Frontal cortex (tissue), 4 donors: ENCODE measurements at places on chromosomes 2 and 18. TPM values are rescaled to one million over a fixed set of nuclear protein-coding genes. Genes with fewer than 3 reads are reported as not detected.

The RFTN2 gene
- 22.8 TPM for total RNA-seq

GRCh38 chr2:174085781-174086180, 120.6 kb upstream of the SP3 start:
- no peak for DNase-seq

- no peak for DNase-seq
These were observed 213.0 kb downstream of the PIEZO2 start for GRCh38 chr18:10936176-10937053.

The RDH14 gene
- total RNA-seq: 25.7 TPM

DNA sequence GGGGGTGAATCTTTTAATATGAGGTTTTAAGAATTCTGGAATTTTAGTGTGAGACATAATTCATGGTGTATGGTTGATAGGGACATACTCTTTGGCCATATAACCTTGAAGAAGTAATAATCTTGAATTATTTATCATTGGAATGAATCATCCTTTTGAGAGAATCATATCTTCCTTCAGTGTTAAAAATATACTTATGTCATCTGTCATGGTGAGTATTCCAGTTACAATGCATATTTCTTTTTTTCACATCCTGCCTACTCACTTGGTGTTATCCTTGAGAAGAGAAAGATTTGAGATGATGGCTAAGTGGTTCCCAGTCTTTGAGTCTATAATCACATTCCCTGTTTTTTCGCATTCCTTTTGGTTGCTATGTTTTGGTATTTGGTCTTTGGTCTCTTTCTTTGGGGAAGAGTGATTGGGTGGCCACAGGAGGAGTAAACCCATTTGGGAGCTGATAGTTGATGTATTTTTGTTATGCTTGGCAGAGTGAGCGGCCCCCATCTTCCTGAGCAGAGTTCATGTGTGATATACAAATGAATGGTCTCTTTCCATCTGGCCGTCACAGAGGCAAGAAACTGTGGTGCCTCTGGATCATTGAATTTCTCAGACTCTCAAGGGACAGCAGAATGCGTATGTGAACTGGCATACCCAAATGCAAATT, 21.6 kb downstream of the ASAP2 start:
- no peak for DNase-seq

GRCh38 chr18:48831802-48832201, 119.0 kb downstream of the SMAD7 start:
- no peak for DNase-seq

DNA sequence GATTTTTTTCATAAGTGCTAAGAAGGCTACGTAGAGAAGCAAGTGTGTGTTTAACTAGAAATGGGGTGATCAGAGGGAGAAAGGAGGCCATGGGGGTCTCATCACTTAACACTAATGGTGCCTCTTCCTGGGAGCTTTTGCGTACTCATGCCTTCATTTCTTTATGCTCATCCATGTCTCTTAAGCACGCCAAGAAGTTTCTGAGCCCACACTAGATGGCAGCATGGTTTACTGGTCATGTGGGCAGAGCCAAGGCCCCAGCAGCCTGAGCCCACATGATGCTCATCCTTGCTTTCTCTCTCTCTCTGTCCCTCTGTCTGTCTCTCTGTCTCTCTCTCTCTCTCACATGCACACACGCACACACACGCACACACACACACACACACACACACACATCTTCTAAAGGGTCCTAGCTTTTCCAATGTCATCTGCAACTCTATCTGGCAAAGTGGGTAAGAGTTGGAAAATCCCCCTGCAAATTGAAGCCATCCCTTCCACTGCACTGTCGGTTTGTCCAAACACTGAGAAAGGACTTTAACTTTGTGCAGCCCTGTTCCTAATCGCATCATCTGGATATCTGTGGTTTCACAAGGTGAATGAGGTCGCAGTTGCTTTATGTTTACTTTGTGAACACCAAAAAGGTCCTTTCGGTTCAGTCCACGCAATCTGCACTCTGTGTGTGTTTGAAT, 137.1 kb upstream of the CCDC68 start:
- peak; percentile 39 for DNase-seq

GRCh38 chr2:37654419-37654818, 17.0 kb downstream of the CDC42EP3 start:
- no peak for DNase-seq

DNA sequence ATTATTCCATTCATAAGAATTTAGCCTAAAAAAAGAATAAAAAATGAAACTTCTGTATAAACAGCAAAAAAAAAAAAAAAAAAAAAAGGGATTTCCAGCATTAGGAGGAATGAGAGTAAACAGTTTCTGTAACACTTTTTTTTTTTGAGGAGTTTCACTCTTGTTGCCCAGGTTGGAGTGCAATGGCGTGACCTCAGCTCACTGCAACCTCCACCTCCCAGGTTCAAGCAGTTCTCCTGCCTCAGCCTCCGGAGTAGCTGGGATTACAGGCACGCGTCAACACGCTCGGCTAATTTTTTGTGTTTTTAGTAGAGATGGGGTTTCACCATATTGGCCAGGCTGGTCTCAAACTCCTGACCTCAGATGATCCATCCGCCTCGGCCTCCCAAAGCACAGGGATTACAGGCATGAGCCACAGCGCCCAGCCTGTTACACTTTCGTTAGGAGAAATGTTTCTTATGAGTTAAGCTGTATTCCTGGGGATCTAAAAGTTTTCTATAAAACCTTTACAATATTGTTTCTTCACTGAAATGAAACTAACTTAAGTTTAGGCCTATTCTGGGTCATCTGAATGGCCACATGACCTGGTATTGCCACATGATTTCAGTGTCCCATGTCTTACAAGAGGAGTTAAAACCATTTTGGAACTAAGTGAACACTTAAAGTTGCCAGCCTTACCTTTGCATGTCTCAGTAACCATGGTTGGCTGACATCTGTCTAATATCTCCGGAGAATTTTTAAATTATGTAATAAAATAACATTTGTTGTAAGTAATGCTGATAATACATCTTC, 17.5 kb downstream of the SMAD2 start:
- no peak for DNase-seq

DNA sequence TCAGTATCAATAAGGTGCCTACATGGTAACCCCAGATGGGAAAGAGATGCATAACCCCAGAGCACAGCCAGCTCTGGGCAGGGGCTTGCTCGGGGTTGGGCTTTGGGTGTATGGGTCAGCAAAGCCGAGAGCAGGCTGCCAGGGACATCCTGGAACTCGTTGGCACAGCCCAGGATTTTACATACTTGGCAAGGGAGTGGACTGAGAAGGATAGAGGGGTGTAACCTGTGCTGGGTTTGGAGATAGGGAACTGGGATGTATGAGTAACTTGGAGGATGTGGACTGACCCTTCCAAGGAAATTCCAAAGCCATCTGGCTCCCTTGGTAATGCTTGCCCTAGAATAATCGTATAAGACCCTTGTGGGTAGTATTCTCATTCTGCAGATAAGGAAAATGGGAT, 44.2 kb downstream of the GPR39 start:
- no peak for DNase-seq

GRCh38 chr18:9513971-9514512, 38.7 kb downstream of the RALBP1 start:
- DNase-seq: no peak

DNA sequence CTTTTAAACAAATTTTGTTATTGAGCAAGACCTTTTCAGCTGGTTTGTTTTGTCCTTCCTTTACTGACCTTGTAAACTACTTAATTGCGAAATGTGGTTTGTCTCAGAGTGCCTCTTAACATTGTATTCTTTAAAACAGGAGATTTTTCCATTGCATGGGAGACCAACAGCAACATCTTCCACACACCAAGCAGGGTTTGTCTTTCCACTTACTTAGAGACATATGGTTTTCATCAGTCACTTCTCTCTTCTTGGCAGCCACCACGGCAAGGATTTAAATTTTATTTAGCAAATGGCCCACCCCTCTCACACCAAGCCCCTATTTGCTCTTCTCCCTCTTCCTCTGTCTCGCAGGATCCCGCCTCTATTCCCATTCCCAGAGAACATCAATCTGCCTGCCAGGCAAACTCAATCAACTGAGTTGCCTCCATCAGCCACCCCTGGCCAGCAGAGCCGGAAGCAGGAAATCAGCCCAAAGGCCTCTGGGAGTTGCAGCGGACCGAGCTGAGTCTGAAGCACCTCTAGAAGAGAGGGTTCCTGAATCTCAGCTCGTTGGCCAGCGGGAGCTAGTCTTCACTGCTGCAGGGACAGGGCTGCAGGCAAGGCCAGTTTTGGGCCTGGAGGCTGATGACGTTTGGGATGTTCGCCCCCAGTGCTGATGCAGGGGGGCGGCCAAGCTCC, 11.3 kb upstream of the CIB4 start:
- no peak for DNase-seq

The KCNG2 gene
- under 0.01 TPM for total RNA-seq

The PROKR1 gene
- total RNA-seq: 0.82 TPM

DNA sequence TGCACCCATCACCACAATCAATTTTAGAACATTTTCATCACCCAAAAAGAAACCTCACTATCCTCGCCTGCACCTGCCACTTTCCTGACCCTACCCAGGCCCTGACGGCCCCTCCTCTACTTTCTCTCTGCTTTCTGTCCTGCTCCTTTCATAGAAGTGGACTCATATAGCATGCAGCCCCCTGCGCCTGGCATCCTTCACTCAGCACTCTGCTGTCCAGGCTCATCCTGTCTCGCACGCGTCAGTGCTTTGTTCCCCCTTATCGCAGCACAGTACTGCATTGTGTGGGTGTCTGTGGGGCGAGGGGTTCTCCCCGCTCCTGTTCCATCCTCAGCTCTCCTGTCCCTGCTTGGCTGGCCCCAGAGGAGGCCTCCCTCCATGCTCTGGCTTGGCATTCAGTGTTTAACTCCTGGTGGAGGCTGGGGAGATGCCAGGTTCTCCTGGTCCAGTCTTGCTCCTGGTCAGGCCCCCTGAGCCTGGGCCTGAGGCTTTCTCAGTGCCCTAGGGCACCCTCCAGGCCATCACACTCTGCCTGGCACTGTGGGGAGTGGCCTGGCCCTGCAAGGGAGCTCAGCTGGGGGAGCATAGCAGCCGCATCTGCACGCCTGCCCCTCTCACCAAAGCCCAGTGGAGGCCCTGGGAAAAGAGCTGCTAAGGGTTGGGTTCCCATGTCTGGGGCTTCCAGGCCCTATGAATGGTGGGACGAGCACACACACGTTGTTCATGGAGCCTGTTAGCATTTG, 6.6 kb upstream of the TUBB6 start:
- DNase-seq: no peak

The LGALSL gene
- 66.9 TPM for total RNA-seq

- DNase-seq: no peak
These were observed 484.5 kb upstream of the ZNF804A start for GRCh38 chr2:184113696-184114403.

GRCh38 chr2:12089496-12089895, 343.1 kb downstream of the LPIN1 start:
- no peak for DNase-seq

The COX5B gene
- 351 TPM for total RNA-seq

DNA sequence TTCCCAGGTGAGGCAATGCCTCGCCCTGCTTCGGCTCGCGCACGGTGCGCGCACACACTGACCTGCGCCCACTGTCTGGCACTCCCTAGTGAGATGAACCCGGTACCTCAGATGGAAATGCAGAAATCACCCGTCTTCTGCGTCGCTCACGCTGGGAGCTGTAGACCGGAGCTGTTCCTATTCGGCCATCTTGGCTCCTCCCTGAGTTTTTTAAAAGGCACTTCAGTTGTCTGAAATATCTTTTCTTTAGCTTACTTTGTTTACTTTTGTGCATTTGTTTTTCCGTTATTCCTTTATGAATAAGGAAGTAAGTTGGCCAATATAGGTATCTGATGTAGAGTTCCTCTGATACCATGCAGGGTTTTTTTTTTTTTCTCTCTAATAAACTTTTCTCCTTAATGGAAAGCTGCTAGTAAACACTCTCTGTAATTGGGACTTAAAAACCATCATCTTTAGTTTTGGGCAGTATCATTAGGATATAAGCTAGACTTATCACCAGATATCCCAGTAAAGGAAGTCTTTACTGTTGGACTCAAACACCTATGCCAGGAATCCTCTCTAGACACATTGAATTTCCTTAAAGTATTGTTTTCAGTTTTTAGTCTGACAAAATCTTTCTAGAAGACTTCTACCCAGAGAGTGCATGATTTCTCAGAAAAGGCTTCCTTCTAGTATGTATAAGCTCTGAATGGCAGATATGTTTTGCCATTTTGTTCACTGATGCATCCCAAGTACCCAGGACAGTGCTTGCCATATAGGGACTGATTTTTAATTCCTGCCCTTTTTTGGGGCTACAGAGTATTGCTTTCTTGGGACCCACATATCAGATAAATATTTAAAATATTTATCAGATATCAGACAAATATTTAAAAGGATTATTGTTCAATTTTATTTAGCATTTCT, 35.8 kb upstream of the DYSF start:
- DNase-seq: no peak

- DNase-seq: no peak
These were observed 31.6 kb upstream of the RNF138 start for GRCh38 chr18:32060026-32060425.

DNA sequence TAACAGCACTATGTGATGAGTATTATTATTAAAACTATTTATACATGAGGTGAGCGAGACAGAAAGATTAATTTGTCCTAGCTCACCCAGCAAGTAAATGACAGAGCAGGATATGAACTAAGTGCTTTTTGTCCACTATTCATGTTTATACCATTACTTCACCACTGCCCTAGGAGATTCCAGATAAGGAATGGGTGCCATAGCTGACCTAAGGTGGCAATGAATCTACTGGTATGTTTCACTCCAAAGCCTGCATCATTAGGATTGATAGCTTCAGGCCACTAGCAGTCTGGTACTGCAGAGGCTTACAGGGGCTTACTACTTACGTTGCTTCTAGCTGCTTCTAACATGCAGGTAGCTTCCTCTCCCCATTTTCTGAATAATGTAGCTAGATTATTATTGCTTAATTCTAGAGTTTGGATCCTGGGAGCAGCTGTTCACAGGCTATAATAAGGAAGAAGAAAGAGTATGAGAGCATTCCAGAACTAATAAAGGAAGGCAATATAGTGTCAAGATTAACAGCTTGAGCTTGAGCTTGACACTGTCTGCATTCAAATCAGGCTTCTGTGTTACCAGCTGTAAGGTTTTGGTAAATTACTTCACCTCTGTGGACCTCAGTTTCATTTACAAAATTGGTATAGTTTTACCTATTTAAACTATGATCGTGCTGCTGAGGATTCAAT, 153.7 kb downstream of the GALNT3 start:
- no peak for DNase-seq

The COL6A3 gene
- 12.2 TPM for total RNA-seq

The CDCA7 gene
- 14.3 TPM for total RNA-seq

The NEUROD1 gene
- total RNA-seq: 4.9 TPM

The CSRNP3 gene
- 214 TPM for total RNA-seq

DNA sequence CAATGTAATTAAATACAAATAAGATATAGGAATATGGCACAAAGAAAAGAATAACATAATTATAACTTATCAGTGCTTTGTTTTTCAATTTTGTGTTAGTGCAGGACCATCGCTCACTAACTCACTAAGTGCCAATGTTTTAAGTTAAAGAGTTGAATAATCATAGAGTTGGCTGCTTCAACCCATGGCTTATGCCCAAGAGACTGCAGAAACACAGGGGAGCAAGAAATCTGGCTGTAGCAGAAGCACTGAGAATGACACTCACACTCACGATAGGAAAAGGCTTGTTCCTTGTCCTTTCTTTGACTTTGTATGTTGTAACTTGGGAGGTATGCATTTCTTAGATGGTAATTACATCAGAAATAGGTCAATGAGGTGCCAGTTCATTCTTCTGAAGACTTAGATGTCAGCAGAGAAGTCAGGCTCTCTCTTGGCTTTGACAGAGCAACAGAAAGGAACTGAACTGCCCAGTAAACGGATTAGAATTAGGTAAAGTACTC, 852.2 kb downstream of the LRRTM4 start:
- no peak for DNase-seq

- DNase-seq: no peak
These were observed 346.3 kb downstream of the LRATD1 start for GRCh38 chr2:14978845-14979244.
